DMS153 (cell line): ENCODE measurements at places on chromosomes 11 and 22.

DNA sequence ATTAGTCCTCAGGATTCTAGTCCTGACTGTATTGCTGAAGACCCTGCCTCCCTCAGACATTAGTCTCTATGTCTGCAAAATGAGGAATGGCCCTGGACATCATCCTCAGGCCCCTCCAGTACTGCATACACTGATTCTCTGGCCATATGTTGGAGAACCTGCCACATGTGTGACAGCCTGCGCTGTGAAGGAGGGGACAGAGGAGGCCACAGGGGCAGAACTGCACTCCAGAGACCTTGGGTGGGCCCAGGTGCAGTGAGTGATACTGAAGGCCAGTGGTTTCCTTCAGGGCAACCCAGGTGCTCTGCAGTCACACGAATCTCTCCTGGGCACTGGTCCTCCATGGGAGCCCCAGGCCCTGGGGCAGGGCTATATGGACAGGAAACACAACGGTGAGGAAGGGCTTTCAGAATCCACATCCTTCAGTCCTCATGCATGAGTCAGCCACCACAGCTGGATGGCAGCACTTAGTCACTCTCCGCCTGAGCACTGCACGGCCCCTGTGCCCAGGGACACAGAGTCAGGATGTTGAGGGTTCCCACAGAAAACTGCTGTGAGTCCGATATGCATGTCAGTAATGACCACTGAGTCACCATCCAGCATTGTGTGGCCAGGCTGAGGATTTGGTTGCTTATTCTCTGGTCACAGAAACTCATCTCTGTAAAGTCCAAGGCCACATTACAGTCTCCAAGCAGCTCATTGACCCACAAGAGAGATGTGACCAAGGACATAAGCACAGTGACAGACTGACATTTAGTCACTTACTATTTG, 39.7 kb downstream of the ME3 start:
- DNase-seq = no peak

- no peak for DNase-seq
These were observed 169.0 kb upstream of the GRK3 start for GRCh38 chr22:25395468-25395867.

- DNase-seq = no peak
These were observed 10.0 kb downstream of the OR5B21 start for GRCh38 chr11:58497951-58498350.

- DNase-seq = no peak
These were observed 14.2 kb upstream of the UVRAG start for GRCh38 chr11:75800728-75801361.

DNA sequence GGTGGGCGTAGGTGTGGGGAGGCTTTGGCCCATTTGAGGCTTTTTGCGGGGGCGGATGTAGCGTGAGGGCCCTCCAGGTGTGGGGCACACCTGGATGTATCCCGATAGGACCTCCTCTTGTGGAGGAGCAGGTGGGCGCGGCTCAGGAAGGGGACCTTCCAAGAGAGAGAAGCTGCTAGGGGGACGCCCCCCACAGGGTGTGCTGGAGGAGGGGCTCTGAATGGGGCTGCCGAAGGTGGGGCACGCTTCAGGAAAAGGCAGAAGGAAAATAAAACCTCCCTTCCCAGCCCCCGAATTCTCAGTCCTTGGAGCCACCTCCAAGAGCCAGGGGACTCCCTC, 621 bp downstream of the SGSM1 start:
- no peak for DNase-seq

- peak; percentile 59 for DNase-seq
These were observed 21.2 kb upstream of the TRIM44 start for GRCh38 chr11:35641171-35641897.

- no peak for DNase-seq
These were observed 5.5 kb upstream of the TCF20 start for GRCh38 chr22:42275970-42276369.

GRCh38 chr22:37171662-37172061, 16.4 kb downstream of the C1QTNF6 start:
- DNase-seq = no peak

- DNase-seq = no peak
These were observed 3.3 kb upstream of the EPS8L2 start for GRCh38 chr11:702462-703461.
